ENCODE measurements at places on chromosomes 16 and 17.

GRCh38 chr17:47929218-47930000, 12.0 kb upstream of the PNPO start:
- DNase-seq: no peak

DNA sequence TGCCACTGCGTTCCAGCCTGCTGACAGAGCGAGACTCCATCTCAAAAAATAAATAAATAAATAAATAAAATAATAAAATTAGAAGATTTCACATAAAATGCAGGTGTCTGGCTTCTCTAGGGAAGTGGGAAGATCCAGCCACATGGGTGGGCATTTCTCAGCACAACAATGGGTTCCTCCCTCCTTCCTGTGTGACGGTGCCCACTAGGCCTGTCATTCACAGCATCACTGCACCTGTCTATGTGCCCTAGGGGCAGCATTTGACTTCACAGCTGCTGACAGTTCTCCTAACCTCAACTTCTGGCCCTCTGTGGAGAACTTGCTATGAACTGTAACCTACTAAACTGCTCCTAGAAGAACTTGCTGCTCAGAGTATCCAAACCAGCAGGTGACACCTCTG, 3.0 kb downstream of the ABHD15 start:
- no peak for DNase-seq

DNA sequence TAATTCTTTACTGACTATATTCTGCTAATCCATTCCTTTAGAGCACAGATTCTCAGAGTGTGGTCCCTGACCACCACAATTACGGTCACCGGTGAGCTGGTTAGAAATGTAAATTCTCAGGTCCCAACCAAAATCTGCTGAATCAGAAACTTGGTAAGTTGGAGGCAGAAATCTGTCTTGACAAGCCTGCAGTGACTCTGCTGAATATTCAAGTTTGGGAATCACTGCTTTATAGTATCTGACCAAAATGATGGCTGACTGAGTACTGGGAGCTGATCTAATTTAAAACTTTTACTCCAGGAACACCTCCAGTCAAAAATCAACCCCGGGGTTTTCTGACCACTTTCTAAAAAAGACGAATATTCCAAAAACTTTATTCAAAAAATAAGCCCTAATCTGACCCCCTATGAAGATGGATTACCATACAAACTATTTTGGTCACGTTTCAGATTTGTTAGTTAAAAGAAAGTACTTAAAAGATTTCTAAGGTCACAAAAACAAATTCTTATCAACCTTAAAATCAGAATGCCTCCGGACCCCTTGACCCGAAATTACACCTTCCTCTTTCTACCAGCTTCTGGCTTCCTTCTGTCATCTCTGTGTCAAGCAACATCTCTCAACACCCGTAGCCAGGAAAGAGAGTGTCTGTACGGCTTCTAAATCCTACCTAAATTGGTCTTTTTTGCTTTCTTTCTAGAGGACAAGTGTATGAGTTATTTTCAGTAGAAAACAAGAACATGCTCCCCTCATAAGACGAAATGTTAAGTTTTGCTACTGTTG, 38.6 kb downstream of the CREBBP start:
- DNase-seq: no peak

DNA sequence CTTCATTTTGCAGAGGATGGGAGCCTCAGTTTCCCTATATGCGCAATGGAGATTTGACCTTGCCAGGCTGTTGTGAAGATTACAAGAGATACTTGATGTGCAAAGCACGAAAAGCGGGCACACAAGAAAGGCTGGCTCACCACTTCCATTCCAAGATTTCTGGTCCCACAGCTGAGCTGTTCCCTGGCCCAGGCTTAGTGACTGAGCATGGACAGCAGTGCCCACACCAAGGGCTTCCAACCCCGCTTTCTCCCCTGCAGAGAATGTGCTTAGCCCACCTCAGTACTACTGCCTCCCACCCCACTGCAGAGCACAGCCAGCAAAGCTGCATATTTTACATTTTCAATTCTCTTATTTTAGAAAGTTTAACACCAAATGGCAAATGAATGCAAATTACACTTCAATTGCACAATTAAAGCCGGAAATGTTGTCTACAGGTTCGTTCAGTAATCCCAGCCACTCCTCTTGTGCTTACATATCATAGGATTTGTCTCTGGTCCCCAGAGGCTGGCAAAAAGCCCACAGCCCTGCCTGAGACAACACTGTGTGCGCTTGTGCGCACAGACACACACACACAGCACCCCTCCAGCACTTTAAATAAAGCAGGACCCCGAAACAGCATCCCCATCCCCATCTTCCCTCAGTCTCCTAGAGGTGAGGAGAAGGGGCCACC, 51.8 kb downstream of the VAC14 start:
- DNase-seq: no peak

GRCh38 chr17:16879686-16880085, 92.2 kb downstream of the TNFRSF13B start:
- no peak for DNase-seq

DNA sequence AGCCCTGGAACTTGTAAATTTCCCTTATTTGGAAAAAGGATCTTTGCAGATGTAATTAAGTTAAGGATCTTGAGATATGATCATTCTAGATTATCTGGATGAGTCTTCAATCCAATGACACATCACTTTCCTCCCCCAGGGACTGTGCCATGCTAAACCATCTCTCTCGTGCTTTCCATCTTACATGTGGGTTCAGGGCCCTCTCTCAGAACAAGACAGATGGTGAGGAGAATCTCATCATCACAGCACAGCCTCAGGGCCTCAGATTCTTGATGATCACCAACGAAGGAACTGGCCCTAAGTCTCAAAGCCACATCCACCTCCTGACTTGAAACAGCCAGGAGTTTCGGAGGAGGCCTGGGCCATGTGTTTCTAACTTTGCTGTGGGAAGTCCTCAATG, 78.7 kb downstream of the LITAF start:
- no peak for DNase-seq

DNA sequence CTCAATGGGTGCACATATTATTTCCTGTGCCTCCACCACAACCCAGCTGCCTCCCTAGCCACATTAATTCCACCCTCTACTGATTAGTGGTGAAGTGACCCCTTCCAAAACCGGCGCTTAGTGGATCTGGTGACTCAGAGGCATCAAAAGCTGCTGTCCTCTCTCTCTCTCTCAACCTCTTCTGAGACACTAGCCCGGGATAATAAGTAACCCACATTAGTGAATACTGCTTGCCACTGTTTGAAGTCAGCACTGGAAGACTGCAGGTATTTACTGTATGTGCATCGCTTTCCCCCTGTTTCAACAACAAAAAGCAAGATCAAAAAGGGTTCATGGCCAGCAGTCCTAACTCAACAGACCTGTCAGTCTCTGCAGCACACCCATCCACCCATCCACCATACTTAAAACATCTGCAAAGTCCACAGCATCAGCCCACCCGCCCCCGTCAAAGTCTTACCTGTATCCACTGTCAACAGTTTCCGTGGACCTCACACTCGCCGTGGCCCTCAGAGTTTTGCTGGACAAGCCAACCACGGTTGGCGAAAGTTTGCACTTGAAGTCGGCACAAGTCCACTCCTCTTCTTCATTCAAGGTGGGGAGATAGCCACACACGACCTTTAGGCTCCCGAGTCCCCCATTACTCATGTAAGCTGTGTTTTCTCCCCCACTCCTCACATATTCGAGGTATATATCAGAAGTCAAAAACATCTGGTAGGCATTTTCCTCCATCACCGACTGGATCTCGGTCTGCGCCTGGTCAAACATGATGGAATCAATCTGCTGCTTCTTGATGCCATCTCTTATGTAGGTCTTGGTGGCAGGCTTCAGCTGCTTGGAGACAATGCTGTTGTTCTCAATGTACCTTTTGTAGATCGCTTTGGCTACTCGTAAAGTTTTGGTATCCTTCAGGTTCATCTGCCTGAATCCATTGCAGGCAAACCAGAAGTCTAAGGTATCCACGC, 3.8 kb downstream of the AXIN2 start:
- DNase-seq: no peak

DNA sequence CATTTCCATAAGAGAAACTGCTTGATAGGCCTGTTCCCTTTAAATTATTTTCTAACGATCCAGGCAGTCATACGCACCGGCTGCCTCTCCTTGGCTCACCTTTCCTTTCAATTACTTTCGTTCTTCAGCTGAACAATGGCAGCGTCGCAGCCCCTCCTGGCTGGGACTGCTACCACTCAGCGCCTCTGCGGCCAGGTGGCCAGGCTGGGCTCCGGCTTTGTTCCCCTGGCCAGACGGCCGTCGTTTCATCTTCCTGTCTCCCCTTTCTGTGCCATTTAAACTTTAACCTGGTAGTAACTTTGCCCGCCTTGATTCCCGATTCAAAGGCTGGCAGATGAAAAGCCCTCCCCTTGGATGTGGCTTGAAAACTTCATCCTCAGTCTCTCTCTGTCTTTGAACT, 79.0 kb downstream of the C16orf78 start:
- DNase-seq: no peak

GRCh38 chr16:56616608-56617211, 8.3 kb downstream of the MT2A start:
- no peak for DNase-seq

DNA sequence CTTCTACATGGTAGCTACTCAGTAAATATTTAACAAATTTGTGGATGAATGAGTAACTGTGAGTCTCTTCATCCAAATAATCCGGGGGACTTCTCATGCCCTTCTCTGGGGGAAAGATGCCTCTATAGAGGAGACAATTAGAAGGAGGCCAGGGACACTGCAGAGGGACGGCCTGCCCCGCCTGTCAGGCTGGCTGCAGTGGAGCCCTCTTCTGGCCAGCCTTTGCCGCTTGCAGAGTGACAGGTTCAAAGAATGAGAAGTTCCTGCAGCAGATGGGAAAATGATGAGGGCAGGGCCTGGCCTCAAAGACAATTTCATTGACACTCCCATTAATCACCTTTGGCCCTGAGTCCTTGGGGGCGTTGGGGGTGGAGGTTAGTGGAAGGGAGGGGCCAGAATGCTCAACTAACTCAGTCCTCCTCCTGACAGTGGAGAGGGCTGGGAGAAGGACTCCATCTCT, 339.0 kb downstream of the MAF start:
- DNase-seq: no peak

GRCh38 chr17:77423589-77424451, 283.1 kb downstream of the SEC14L1 start:
- DNase-seq: no peak

GRCh38 chr16:1923299-1924034, 5.3 kb upstream of the HS3ST6 start:
- DNase-seq: no peak

- no peak for DNase-seq
These were observed 78.5 kb downstream of the SPECC1 start for GRCh38 chr17:20087538-20088250.

DNA sequence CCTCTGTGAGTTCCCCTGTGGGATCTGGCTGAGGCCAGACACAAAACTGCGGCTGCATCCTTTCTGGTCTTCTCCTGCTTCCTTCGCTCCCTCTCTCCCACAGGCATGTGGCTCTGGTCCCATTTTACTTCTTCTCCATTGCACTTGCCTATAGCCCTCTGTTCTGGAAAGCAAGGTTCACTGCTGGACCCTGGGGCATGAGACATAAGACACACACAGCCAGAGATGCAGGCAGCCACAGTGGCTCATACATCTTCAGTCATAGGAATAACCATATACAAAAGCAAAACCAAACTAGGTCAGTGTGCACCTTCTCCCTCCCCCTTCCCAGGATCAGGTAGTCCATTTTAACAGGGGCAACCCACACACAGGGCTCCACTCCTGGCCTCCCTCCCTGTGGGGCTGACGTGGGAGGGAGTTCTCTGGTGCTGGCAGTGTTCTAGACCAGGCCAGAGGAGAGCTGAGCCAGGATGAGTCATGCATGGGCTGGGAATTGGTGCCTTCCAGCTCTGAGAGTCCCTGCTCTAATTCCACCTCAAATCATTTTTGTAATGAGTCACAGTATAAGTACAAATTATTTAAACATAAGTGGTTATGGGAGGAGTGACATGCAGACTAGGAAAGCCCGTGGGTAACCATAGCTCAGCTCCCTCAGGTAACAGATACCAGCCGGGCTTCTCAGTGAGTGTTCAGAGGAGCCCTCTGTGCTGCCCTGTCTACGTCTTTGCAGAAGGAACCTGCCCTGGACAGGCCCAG, 58.0 kb downstream of the ASIC2 start:
- no peak for DNase-seq

- no peak for DNase-seq
These were observed 15.9 kb downstream of the TMEM92 start for GRCh38 chr17:50289991-50290702.

DNA sequence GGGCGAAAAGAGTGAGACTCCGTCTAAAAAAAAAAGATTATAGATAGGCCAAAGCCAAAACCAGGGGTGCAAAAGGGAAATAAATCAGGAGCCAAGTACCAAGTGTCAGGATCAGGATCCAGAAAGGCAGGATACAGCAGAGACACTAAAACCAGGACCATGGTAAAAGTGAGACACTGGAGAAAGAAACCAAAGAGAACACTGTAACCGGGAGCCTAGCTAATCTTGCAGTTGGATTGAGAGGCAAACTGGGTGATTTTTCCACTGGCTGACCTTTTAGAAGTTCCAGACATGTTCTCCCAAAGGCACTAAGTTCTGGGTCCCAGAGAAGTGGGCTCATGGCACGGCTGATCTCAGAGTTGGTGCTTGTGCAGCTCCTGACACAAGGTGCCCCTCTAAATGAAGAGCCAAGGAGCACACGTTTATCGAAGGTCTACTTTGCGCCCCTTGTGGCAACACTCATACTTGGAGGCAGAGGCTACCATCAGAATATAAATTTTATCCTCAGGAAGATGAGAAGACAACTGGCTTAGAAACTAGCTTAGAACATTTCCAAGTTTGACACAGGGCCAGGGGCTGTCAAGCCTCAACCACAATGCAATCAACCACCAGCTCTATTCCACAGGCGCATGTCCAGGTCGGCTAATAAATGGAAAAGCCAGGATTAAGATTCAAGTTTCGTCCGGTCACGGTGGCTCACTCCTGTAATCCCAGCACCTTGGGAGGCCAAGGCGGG, 27.5 kb upstream of the HELZ start:
- no peak for DNase-seq

GRCh38 chr17:51540151-51540550, 279.8 kb downstream of the UTP18 start:
- no peak for DNase-seq

DNA sequence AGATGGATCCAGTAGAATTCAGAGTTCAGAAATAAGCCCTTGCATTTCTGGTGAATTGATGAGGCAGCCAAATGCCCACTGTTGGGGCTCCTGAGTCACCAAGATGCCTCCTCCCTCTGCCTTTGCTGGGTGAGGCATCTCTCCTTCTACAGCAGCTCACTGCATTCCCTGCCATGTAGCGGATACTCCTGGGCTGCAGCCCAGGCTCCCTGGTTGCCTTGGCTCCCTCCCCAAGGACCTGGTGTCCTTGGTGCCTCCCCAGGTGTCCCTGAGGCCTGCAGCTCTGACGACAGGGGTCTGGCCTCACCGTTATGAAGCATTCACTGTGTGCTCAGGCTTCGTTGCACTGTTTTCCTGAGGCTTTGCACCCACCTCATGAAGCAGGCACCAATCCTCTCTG, 7.7 kb downstream of the RAP1GAP2 start:
- DNase-seq: no peak

GRCh38 chr16:83272843-83273242, 534.9 kb upstream of the HSBP1 start:
- no peak for DNase-seq
